ENCODE measurements at places on chromosomes 4 and X.

DNA sequence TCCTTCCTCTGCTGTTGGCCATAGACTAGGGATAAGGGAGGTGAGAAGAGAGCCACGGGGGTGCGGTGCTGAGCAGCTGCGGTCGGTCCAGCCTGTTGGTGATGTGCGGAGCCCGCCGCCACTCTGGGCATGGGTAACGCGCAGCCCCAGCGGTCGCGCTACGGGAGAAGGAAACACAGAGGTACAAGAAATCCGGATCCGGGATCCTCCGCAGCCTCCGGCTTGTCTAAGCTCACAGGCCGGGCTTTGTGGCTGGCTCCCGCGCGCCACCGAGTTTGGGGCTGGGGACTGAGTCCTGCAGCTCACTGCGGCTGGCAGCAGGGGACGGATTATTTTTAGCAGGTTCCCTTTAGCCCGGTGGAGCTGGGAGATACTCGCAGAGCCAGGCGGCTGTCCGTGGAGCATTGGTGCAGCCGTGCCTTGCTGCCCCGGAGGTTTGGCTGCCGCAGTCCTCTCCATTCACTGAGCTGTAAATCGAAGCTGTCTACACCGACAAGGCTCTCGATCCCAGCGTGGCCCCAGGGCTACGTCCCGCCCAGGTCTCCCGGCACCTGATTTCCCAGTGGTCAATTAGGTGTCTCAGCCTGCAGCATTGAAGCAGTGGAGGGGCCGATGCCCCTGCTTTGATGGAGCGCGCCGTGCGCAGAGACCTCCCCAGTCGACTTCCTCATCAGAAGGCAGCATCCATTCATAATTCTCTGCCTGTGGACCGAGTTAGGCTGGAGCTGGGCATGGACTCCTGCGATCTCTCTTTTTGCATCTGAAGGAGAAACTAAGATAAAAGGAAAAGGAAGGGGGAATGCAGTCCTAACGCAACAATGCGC is 81.9 kb upstream of the SCML1 start:
- DNase-seq = no peak

DNA sequence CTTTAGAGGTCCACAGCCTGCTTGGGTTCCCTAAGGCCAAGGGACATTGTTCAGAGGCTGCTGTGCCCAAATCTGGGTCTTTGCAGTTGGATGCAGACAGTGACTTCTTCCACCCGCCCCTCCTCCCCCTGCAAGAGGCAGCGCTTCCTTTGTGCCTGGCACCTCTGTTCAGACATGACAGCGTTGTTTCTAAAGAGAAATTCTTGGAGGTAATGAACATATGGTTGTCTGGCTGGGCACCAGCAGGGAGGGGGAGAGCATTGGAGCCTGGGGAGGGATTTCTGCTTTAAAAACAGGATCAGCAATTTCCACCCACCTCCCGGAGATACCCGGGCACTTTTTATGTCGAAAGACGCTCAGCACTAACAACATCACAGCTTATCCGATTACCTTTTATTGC is 51.5 kb downstream of the PSAPL1 start:
- no peak for DNase-seq

DNA sequence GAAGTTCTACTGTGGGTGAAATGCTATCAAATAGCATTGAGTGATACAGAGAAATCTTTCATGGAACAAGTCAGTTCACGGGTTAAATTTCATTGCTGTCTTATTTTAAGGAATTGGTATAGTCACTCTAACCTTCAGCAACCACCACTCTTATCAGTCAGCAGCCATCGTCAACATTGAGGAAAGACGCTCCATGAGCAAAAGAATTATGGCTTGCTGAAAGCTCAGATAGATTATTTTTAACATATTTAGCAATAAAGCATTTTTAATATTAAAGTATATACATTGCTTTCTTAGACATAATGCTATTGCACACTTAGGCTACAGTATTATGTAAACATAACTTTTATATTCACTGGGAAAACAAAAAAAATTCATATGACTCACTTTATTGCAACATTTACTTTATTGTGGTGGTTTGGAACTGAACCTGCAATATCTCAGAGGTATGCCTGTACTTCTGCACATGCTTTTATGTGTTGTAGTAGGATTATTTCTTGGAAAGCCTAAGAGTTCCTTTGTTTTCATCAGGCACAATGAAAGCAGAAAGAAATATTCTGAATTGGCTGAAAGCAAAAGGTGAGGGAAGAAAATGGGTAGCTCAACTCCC is 586.7 kb downstream of the GBA3 start:
- DNase-seq = no peak

DNA sequence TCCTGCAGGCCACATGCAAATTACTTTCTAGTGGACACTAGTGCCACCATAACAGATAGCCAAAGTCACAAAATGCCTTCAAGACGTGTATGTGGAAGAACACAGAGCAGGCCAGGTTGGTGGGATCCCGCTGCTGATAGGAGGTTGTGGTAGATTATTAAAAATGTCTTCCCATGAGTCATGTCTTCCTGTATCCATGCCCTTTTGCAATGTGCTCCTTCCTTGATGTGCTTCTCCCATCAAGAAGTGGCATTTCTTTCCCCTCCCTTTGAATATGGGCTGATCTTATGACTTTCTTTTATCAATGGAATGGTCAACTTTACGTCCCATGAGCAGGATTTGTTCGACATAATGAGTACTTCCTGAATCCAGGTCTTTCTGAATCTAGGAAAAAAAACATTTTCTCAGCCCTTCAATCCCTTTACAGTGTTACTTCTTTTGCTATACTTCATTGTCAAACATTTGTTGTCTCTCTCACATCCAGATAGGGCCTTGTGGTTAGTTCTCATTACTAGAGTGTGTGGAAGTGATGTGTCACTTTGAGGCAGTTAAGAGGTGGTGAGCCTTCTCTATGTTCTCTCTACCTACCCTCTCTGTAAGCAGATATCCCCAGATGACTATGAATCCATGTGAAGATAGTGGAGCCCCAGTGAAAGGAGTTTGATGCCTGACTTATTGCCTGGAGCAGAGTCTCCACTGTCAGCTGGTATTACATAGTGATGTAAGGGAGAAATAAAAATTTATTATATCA is 519.2 kb upstream of the DIPK2B start:
- no peak for DNase-seq
